ENCODE measurements at places on chromosomes 11 and 22.

- DNase-seq = peak; percentile 53
These were observed at the start of gene MIAT for GRCh38 chr22:26656891-26657851. TSS of gene MIAT (plus strand) at chr22:26657588.

DNA sequence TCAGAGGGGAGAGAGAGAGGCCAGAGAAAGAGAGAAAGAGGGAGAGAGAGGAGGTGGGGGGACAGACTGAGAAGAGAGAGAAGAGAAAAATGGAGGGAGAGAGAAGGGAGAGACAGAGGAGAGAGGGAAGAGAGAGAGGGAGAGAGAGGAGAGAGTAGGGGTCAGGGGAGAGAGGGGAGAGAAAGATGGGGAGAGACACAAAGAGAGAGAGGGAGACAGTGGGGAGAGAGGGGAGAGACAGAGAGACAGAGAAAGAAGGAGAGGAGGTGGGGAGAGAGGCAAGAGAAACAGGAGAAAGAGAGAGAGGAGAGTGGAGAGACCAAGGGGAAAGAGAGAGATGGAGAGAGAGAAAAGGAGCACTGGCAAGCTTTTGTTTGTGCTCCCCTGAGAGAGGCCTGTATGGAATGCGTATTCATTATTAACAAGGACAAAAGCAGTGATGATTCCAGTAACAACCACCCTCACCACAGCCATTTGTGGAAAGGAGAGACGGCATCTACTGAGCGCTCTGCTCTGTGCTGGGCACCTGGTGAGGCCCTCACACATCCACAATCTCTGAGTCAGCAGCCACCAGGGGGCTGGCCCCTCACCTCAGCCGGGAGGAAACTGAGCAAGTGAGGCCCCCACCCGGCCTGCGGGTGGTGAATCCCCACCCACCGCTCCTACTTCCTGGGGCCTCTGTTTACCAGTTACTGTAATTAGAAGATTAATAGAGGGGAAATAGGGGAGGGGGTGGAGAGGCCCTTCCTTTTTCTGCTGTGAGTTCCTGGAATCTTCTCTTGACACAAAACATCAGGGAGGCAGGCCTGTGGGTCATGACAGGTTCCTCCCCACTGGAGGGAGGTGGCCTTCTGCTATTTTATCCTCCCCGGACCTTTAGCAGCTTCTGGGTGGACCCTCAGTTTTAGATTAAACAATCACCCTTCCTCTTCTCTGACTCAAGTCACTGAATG, 14.6 kb upstream of the MIAT start:
- peak; percentile 78 for DNase-seq

- no peak for DNase-seq
These were observed 15.0 kb upstream of the WT1 start for GRCh38 chr11:32450372-32450771.

- no peak for DNase-seq
These were observed 6.0 kb upstream of the RAB3IL1 start for GRCh38 chr11:61923166-61924063.

DNA sequence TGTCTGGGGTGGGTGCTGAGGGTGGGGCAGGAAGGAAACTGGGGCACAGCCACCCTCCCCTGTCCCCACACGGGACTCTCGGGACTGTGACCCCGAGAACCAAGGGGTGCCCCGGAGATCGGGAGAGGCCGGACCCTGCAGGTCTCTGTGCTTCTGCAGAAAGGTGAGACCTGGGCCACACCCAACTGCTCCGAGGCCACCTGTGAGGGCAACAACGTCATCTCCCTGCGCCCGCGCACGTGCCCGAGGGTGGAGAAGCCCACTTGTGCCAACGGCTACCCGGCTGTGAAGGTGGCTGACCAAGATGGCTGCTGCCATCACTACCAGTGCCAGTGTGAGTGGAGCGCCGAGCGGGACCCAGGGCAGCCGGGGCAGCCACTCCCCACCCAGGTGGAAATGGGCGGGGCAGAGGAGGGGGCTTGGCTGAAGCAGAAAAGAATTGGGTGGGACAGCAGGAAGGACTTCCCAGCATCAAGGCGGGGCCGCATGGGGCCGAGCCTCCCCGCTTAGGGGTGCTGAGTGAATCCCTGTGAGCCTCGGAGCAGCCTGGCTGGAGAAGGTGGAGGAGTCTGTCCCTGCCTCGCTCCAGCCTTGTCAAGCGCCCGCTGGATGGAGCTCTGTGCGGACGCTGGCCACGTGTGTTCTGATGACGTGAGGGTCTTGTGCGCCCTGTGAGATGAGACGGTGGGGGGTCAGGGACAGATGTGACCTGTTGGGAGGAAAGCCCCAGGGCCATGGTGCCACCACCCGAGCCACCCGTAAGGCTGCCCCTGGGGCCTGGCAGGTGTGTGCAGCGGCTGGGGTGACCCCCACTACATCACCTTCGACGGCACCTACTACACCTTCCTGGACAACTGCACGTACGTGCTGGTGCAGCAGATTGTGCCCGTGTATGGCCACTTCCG, 29.3 kb upstream of the MUC5B start:
- no peak for DNase-seq

DNA sequence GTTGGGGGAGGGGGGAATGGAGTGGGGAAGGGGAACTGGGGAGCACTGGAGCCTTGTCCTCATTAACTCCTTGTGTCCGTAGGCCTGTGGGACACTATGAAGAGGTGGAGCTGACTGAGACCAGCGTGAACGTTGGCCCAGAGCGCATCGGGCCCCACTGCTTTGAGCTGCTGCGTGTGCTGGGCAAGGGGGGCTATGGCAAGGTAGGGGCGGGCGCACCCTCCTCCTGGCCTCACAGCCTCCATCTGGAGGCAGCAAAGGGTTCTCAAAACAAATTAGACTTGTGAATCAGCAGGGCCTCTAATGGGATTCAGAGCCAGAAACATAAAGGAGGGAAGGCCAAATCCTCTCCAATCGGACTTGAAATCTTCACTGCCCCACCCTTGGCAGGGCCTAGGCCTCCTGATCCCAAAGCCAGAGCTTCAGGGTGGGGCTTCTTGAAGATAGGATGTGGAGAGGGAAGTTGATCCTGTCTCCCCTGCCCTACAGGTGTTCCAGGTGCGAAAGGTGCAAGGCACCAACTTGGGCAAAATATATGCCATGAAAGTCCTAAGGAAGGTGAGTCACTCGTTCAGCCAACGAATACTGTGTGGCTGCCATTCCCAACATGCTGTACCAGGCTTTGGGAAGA, 859 bp downstream of the RPS6KB2 start:
- DNase-seq = no peak

DNA sequence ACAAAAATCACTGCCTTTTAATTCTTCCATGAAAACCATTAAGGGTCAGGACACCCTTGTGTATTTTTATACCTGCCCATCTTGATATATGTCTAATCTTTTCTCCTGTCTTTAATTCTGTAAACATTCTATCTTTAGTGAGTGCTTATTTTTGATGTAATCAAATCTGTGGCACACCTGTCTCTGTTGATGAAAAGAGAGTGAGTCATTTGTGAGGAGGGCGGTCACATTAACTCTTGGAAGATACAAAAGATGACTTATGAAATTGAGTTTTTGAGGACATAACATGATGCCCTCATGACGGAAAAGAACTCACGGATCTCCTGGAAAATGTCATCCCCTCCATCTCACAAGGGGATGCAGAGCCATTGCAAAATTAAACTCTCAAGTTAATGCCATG, 206.5 kb upstream of the PGR start:
- DNase-seq = no peak

DNA sequence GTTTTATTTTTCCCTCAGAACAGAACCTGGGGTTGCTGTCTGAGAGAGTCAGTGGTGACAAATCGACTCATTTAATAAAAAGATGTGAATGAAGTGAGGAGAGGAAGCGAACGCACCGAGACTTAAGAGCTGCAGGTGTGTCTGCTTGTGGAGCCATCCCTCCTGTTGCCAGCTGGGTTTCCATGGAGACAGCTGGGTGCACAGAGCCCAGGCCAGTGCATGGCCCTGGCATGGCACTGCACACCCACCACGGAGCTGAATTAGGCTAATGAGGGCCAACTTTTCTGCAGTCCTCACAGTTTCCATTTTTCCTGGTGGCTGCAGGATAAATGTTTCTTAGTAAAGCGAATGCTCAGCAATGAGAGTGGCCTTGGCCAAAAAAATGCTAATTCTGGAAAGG, 750.2 kb downstream of the OPCML start:
- no peak for DNase-seq
